Tibial nerve (tissue), 4 donors: ENCODE measurements at places on chromosomes 7 and 10. TPM values are rescaled to one million over a fixed set of nuclear protein-coding genes. Genes with fewer than 3 reads are reported as not detected.

The ATOH7 gene
- total RNA-seq, result not detected

The OR9A2 gene
- total RNA-seq, result 0.44 TPM

The GJD4 gene
- total RNA-seq, result not detected

GRCh38 chr10:20330246-20330645 is 514.0 kb downstream of the PLXDC2 start:
- no peaks in the 10 kb centered on the region for H3K36me3 ChIP-seq
- no peak for DNase-seq
- H3K27ac ChIP-seq, result no peak overlapping the region
- no peaks in the 10 kb centered on the region for H3K4me1 ChIP-seq
- no peaks in the 10 kb centered on the region for H3K27me3 ChIP-seq

DNA sequence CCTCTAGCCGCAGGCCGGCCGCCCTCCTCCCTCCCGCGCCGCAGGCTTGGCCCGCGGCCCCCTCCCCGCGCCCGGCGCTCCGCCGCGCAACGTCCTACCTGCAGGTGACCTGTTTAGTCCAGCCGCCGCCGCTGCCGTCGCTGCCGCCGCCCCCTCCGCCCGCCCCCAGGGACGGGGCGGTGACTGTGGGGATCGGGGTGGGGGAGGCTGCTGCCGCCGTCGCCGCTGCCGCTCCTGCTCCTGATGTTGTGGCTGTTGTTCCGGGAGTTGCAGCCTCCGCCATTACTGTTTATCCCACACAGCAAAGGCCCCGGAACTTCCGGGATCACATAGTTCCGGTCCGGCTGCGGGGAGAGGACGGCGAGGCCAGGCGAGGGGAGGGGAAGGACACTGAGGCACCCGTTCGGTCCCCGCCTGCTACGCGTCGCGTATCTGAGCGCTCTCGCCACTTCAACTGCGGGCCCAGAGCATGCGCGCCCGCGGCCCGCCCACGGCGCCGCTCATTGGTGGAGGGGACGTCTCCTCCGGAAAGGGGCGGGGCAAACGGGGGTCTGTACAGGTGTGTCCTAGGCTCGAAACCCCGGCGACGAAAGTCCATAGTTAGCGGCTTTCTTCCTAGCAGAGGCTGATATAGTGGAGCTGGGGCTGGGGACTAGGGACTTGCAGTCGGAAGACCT is at the start of gene MKRN1:
Gene MKRN1, minus strand, starts transcription at position 444 of the 677 bp plus-strand sequence. Its CDS starts 161 bp downstream, at position 283.
- peak within 1 kb of the TSS; percentile 100 for H3K4me3 ChIP-seq
- H3K4me1 ChIP-seq, result no peaks in the 10 kb centered on the region
- peak within 1 kb of the TSS; percentile 94 for H3K27ac ChIP-seq
- no peaks in the 10 kb centered on the region for H3K36me3 ChIP-seq

DNA sequence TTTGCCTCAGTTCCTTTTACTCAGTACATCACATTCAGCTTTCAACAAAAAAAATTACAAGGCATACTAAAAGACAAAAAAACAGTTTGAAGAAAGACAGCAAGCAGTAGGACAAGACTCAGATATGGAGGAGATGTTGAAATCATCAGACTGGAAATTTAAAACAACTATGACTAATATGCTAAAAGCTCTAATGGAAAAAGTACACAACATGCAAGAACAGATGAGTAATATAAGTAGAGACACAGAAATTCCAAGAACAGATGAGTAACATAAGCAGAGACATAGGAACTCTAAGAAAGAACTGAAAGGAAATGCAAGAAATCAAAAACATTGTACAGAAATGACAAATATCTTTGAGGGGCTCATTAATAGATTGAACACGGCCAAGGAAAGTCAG is 402.6 kb downstream of the NEBL start:
- H3K36me3 ChIP-seq, result no peaks in the 10 kb centered on the region
- H3K4me1 ChIP-seq, result no peaks in the 10 kb centered on the region
- no peak overlapping the region for H3K4me3 ChIP-seq
- no peak overlapping the region for H3K27ac ChIP-seq
- DNase-seq, result no peak

GRCh38 chr7:91089382-91089963 is 174.8 kb upstream of the FZD1 start:
- no peaks in the 10 kb centered on the region for H3K27me3 ChIP-seq
- no peak overlapping the region for H3K27ac ChIP-seq
- H3K4me1 ChIP-seq, result no peaks in the 10 kb centered on the region
- peak; percentile 27 for DNase-seq
- peak overlapping the region; percentile 17 for H3K4me3 ChIP-seq

GRCh38 chr10:125982260-125982948 is 86.0 kb downstream of the FANK1 start:
- H3K4me1 ChIP-seq, result no peaks in the 10 kb centered on the region
- H3K36me3 ChIP-seq, result no peaks in the 10 kb centered on the region
- no peak overlapping the region for H3K4me3 ChIP-seq
- no peak overlapping the region for H3K27ac ChIP-seq
- peak; percentile 74 for DNase-seq
- no peaks in the 10 kb centered on the region for H3K27me3 ChIP-seq

DNA sequence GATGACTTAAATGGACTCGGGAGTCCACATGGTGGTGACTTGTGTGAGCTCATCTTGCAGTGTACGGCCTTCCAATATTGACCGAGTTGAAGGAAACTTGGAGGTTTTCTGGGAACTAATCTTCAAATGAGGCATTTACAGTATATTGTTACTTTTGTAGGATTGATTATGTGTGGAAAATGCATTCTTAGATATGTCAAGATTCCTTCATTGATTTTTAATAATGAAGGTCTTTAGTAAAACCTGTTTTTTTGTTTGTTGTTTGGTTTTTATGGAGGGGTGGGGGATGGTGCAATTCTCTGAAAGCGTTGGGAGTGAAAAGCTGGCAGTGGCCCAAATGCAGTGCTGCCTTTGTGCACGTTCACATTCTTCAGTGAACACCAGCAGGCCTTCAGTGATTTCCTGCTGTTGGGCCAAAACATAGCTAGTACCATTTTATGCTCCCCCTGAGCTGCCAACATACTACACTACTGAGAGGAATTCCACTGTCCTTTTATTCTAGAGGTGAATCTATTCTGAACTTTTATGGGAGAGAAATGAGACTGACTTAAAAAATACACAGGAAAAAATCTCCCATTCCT is 50.4 kb downstream of the CCNY start:
- no peaks in the 10 kb centered on the region for H3K4me1 ChIP-seq
- no peaks in the 10 kb centered on the region for H3K36me3 ChIP-seq
- H3K4me3 ChIP-seq, result no peak overlapping the region
- no peaks in the 10 kb centered on the region for H3K27me3 ChIP-seq

GRCh38 chr10:43221419-43222209 is 45.3 kb downstream of the RASGEF1A start:
- peaks cover 43% of the 10 kb centered on the region for H3K4me1 ChIP-seq
- DNase-seq, result no peak
- peak overlapping the region; percentile 81 for H3K27ac ChIP-seq
- H3K36me3 ChIP-seq, result no peaks in the 10 kb centered on the region
- no peaks in the 10 kb centered on the region for H3K27me3 ChIP-seq
- H3K4me3 ChIP-seq, result no peak overlapping the region

DNA sequence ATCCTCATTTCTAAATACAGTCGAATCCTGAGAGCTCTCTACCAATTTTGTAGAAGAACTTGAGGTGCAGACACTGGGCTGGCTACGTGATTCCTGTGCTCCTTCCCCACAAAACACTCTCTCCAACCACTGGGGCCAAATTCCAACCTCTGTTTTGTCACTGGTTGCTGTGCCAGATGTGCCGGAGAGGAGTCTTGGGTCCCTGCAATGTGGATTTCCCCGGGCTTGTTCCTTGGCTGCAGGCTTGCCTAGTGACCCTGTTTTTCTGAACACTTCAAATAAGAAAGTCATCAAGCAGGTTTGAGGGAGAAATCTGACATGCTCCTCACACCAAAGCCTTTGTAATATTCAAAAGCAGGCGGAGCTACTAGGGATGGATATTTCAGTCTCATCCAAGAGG is 44.4 kb upstream of the AGBL3 start:
- no peak for DNase-seq
- H3K27me3 ChIP-seq, result no peaks in the 10 kb centered on the region
- no peak overlapping the region for H3K4me3 ChIP-seq
- H3K4me1 ChIP-seq, result peaks cover 27% of the 10 kb centered on the region

DNA sequence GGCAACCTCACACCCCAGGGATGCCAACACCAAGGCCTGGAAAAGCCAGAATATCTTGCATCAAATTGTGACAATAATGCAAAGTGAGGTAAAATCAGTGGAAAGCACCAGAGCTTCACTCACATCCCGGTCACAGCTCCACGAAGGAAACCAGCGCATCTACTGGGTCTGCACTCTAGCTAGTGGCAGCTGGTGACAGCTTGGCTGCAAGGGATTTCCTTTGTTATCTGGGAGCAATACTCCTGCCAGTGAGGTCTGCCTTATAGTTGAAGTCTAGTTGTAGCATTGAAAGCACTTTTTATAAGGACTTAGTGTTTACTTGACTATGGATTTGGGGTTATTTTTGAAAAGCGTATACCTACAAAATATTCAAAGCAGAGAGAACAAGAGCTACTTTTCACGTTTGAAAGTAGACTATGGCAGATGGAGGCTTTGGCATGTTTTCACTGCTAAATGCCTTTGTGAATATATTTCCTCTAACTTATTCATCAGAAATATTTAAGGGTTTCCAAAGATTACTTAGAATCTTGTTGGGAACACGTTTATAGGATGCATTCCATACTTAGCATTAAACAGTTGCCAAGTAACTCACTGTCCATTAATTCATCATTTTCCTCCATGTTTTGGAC is 26.1 kb downstream of the WDFY4 start:
- no peak overlapping the region for H3K4me3 ChIP-seq
- no peaks in the 10 kb centered on the region for H3K27me3 ChIP-seq
- H3K27ac ChIP-seq, result no peak overlapping the region
- no peak for DNase-seq

GRCh38 chr7:135755351-135755753 is 6.7 kb upstream of the FAM180A start:
- no peaks in the 10 kb centered on the region for H3K27me3 ChIP-seq
- no peak for DNase-seq
- no peak overlapping the region for H3K4me3 ChIP-seq
- H3K27ac ChIP-seq, result no peak overlapping the region

DNA sequence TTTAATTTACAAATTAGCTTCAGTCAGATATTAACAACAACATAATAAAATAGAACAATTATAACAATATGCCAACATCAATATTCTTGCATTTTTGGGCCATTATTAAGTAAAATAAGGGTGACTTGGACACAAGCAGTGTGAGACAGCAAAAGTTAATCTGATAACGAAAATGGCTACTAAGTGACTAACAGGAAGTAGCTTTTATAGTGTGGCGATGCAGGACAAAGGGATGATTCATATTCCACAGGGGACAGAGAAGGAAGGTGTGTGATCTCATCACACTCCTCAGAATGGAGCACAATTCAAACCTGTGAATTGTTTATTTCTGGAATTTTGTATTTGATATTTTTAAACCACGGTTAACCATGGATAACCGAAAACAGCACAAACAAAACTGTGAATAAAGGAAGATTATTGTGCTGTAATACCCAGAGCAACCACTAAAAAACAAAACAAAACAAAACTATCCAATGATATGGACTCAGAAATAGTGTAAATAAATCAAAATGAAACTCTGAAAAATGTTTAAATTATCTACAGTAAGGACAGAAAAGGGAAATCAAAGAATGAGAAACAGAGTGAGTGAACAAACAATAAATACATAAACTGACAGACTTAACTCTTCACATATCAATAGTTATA is 66.9 kb upstream of the TFEC start:
- H3K4me3 ChIP-seq, result no peak overlapping the region
- no peaks in the 10 kb centered on the region for H3K27me3 ChIP-seq
- no peaks in the 10 kb centered on the region for H3K4me1 ChIP-seq
- DNase-seq, result no peak

DNA sequence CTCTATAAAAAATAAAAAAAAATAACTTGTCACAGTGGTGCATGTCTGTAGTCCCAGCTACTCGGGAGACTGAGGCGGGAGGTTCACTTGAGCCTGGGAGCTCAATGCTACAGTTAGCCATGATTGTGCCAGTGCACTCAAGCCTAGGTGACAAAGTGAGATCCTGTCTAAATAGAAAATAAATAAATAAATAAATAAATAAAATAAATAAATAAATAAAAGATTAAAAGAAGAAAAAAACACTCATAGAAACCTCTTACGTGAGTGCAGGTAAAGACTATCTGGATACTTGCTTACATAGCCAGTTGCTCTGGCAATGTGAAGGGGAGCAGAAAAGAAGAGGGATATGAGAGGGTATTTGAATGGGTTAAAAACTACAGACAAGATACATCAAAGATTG is 242.5 kb upstream of the PCDH15 start:
- H3K4me1 ChIP-seq, result no peaks in the 10 kb centered on the region
- H3K36me3 ChIP-seq, result no peaks in the 10 kb centered on the region

DNA sequence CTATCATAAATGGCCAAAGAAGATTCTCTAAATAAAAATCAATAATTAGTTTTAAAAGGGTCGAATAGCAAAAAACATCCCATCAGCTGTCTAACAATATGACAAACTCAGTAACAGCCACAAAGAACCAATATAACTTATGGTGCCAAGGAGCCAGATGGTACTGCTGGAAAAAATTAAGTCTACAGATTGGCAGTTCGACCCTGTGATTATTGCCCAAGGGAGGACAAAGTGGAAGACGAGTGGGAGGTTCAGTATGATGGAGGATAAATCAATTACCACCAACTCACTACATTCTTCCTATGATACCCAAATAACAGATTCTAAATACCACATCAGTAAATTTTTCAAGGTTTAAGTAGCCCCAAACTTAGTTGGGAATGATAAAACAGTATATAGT is 49.0 kb downstream of the SKAP2 start:
- no peaks in the 10 kb centered on the region for H3K27me3 ChIP-seq
- no peaks in the 10 kb centered on the region for H3K4me1 ChIP-seq
- no peak overlapping the region for H3K27ac ChIP-seq
- no peaks in the 10 kb centered on the region for H3K36me3 ChIP-seq
- H3K4me3 ChIP-seq, result no peak overlapping the region

DNA sequence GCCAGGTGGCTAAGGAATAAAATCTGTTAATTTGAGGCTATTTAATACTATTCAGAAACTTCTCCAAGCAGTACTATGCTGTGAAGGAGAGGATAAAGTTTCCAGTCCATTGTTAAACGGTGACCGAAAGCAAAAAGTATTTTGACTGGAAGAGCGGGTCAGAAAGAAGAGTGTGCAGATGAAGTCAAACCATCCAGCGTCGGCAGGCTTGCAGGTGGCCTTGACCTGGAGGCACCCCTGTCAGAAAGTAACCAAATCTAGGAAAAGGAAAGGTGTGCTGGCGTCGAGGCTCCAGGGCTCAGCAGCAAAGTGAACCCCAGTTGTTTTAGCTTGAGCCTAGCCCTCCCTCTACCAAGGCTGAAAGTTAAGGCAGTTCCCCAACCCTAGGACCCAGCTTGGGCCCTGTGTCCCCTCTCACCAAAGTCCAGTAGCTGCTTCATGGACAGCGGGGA is 544 bp downstream of the PDK4 start:
- no peak for DNase-seq
- H3K36me3 ChIP-seq, result peaks cover 47% of the 10 kb centered on the region
- peak overlapping the region; percentile 96 for H3K4me3 ChIP-seq
- H3K27me3 ChIP-seq, result no peaks in the 10 kb centered on the region
- peak overlapping the region; percentile 89 for H3K27ac ChIP-seq
